ENCODE measurements at places on chromosomes 2 and 18.

DNA sequence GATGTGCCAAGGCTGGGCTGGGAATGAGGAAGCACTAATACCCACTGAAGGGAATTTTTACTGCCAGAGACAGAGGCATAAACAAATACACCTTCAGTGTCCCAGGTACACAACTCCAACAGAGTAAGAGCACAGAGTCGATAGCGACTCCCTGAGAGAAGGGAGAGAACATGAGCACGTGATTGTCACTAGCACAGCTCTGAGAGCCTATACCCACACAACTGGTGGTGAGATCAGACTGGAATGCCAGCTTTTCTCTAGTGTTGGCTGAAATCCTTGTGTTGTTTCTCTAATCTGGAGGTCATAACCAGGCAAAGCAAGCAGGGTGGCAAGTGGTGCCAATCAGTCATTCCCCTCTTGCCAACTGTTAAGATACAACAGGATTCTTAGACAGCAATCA lies 377.2 kb downstream of the CNTNAP5 start:
- no peak for DNase-seq

DNA sequence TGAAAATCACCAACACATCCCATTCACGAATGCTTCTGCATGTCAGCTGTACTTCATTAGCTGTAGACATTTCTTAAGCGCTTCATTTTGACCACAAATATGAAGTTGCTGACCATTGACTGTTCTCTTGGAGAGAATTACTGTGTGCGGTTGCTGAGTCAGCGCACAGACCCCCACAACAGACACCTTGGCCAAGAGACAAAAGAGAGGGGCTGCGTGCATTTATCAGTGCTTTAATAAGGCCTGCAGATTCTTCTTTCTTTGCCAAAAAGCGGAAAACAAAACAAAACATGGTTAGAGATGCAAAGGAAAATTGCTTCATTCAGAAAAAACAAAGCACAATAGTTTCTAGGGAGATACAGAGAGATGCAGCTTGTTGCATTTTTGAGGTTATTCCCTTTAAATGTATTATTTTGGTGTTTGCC lies 174.7 kb downstream of the ACKR3 start:
- no peak for DNase-seq

- no peak for DNase-seq
These were observed 12.7 kb upstream of the ARID5A start for GRCh38 chr2:96523659-96524481.

GRCh38 chr2:231104115-231104713 lies 20.6 kb downstream of the HTR2B start:
- peak; percentile 27 for DNase-seq

- no peak for DNase-seq
These were observed 37.1 kb downstream of the BOK start for GRCh38 chr2:241595600-241596140.

GRCh38 chr2:185785156-185785555 lies 46.6 kb downstream of the FSIP2 start:
- DNase-seq = no peak

DNA sequence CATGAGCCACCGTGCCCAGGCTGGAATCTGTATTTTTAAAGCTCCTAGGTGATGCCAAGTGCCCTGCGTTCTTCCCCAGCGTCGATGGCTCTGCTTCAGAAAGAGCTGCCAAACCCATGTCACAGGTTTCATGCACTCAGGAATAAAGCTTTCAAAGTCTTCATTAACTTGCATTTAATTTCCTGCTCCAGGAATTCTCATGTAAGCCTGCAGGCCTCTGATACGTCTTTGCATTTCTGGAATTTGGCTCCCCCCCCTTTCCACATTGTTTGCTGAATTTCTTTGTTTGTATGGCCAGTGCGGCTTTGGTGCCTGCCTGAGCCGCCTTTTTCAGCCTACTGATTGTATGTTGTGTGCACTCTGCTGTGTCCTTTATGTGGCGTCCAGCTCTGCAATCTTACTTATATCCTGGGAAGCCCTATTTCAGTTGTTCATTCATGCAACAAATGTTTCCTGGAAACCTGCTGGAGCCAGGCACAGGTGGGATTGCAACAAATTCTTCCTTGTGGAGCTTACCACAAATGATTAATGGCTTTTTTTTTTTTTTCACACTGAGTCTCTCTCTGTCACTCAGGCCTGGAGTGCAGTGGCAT lies 17.9 kb upstream of the OTOF start:
- DNase-seq = no peak

DNA sequence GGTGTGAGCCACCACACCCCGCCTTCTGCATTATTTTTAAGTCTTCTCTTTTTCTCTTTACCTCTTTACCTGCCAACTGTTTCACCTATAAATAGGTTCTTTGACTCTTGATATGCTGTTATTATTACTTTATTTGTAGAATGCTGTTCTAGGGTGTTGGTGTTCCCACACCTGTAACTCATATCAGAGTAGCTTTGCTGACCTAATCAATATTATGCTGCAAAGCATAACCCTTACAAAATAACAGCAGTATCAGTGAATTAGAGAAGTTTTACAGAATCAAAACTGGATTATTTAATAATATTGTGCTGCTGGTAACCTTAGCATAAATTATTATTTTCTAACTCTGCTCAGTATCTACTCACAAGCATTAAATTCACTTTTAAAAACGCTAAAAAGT lies 161.5 kb downstream of the FIGN start:
- no peak for DNase-seq

- DNase-seq = no peak
These were observed 79.9 kb downstream of the SEPTIN10 start for GRCh38 chr2:109533823-109534222.

DNA sequence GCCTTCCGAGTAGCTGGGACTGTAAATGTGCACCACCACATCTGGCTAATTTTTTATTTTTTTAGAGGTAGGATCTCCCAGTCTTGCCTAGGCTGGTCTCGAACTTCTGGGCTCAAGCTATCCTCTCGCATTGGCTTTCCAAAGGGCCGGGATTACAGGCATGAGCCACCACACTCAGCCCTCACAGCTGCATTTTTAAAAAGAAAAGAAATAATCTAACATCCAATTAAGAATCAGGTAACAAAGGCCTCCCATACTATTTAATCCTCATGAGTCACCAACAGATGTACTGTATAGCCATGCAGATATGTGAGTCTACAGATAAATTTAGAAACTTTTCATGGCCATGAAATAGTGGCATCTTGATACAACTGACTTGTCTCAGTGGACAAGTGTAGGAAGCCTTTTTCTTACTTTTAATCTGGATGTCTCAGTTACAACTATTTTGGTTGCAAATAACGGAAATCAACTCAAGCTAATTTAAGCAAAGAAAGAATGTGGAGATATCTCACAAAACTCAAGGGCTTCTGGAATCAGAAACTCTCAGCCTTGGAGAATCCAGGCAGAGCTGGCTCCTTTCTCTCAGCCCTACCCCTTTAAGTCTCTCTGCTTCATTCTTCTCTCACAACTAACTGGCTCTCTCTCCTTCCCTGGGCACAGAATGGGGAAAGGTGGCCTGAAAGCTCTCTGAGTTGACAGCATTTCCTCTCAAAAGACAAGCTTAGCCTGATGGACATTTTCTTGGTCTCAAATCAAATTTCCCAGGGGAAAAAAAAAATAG lies 12.8 kb upstream of the PPM1B start:
- DNase-seq = no peak

- no peak for DNase-seq
These were observed 45.6 kb upstream of the ITGB6 start for GRCh38 chr2:160245614-160246155.

DNA sequence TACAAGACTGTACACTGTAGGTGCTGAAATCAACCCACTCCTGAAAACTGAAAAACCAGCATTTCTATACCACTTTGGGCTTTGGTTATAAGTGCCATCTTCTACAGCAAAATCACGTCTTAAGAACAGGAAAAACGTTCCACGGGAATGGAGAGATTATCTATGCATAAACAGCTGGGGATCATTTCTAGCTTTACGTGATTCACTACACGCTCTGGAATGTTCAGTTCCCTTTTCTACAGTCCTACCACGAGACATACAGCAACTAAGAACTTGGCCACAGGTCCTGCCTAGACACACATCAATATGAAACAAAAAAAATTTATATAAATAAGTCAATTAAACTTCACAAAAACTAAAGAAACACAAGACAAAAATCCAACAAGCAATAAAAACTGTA lies 3.6 kb downstream of the CXCR4 start:
- DNase-seq = no peak

DNA sequence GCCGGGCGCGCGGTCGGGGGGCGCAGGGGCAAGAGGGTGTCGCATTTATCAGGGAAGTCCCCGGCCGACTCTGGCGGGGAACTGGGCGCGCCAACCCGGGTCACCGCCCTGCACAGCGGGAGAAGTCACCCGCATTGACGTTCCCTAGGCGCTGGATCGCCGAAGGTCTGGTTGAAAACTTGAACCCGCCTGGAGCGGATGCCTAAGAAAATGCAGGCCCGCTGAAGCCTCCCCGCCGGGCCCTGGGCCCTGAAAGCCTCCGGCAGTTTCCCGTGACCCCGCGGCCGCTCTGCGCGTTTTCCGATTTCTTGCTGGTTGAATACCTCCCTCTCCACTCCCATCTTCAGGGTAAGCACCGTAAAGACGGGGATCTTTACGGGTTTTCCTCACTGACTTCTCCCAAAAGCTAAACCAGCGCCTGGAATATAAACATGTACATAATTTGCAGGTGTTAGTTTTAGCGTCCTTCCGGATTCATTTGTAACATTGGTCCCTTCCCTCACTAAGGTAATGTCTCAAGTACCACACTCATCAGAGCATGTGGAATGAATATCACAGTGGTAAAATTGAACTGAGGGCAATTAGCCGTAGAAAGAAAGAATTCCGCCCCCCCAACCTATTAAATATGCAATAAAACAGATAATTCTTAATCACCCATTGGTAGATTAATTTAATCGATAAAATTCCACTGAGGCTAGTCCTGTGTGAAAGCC lies 675 bp upstream of the SPIRE1 start:
- DNase-seq = no peak

DNA sequence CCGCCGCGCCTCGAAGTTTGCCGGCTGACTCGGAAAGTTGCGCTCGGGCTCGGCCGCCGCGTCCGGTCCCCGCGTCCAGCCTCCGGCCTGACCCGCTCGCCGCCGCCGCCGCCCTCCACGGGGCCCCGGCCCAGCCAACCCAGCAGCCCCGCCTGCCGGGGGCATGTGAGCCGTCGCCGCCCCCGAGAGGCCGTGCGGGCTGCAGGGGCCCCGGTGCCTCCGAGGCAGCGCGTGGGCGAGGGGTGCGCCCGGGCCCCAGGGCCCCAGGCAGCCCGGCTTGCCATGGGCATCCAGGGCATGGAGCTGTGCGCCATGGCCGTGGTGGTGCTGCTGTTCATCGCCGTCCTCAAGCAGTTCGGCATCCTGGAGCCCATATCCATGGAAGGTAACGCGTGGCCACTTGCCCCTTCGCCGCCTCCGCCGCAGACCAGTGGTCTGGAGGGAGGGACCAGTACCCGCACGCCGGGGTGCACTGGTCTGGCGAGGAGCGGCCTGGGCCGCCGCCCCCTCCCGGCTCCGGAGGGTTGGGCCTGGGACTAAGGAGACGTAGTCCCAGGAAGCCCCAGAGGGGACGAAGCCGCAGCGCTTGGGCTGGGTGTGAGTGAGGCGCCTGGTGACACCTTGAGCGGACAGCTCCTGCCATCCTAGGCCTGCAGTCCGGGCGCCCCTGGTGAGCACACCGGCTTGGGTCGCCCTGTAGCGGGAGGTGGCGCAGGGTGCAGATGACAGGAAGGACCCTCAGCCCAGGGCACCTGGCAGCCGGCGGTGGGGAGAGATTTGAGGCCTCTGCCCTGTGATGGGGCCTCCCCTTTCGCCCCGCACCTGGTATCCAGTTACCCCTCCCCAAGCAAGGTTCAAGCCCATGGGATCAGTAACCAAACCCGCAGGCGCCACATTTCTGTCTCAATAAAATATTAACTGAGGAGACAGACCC lies 49.9 kb downstream of the KCNIP3 start:
- no peak for DNase-seq

DNA sequence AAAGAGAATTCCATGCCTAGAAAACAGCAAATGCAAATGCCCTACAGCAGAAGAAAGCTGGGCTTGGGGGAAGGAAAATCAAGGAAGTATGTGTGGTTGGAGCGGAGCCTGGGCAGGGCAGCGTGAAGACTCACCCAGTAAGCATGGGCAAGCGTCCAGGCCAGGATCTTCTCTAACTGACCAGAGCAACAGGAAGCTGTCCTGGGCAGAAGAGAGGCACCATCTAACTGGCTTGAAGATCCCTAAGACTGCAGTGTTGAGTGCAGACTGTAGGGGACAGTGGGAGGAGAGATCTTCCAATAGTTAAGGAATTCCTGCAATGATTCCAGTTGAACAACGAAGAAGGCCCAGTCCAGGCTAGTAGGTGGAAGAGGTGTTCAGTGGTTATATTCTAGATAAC lies 57.9 kb downstream of the NXPH2 start:
- no peak for DNase-seq

GRCh38 chr2:223052548-223053483 lies 826 bp downstream of the KCNE4 start:
- no peak for DNase-seq

GRCh38 chr18:40031435-40031834 lies 1923.6 kb upstream of the PIK3C3 start:
- no peak for DNase-seq

- DNase-seq = no peak
These were observed 68.9 kb downstream of the BIRC6 start for GRCh38 chr2:32425719-32426141.

- no peak for DNase-seq
These were observed 7.7 kb downstream of the HOXD3 start for GRCh38 chr2:176164611-176165369.

GRCh38 chr2:152582081-152582480 lies 135.2 kb downstream of the PRPF40A start:
- no peak for DNase-seq

GRCh38 chr2:65706411-65706810 lies 274.0 kb upstream of the SPRED2 start:
- no peak for DNase-seq

DNA sequence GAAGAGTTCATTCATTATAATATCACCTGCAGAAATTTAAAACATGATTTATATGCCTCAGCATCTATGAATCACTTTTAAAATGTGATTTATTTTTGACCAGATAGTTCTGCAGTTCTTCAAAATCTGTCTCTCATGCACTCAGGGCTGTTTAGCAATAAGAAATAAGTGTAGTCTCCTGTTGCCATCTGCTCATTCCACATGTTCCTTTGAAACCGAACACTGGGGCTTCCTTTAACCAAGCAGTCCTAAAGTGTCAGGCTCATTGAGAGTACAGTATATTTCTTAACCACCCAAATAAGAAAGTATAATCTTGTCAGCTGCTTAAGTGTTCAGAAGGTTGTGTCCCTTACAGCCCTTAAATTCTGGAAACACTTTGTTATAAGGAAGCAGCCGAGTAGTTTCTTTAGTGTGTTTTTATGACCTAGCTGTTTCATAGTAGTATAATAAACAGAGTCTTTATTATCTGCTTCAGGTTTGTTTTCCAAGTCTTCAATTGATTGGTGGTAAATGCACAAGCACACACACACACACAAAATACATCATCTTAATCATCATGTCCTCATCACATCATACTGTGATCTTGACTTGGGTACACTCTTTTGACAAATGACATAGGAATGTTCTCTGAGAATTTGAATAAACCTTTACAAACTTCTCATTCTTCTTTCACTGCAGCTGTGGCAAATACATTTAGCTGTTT lies 10.4 kb downstream of the WDR7 start:
- no peak for DNase-seq

GRCh38 chr2:30113617-30114293 lies 33.1 kb upstream of the YPEL5 start:
- DNase-seq = no peak
